ENCODE measurements at places on chromosomes 5 and 9.

- DNase-seq, result no peak
Measured at GRCh38 chr5:98163796-98164493, 609.5 kb upstream of the RGMB start.

- DNase-seq, result peak; percentile 8
Measured at GRCh38 chr5:4868140-4868735, 271.9 kb upstream of the ADAMTS16 start.

DNA sequence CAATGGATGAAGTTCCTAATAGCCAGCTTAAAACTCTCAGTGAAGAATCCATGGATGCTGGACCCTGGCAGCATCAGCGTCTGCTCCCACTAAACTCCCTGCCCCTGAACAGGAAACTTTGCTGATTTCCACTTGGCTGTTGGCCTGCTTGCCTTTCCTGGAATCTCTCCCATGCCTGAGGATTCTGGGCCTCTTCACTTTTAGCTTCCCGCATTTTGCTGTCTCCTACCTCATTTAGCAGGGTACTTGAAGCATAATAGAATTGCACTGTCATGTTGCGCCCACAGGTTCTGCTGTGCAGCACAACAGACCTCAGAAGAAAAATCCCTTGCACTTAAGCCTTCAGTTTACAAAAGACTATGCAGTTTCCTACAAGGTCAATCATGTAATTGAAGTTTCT lies 127.6 kb downstream of the DROSHA start:
- no peak for DNase-seq

GRCh38 chr9:96044401-96044800 lies 168.9 kb downstream of the ERCC6L2 start:
- no peak for DNase-seq

DNA sequence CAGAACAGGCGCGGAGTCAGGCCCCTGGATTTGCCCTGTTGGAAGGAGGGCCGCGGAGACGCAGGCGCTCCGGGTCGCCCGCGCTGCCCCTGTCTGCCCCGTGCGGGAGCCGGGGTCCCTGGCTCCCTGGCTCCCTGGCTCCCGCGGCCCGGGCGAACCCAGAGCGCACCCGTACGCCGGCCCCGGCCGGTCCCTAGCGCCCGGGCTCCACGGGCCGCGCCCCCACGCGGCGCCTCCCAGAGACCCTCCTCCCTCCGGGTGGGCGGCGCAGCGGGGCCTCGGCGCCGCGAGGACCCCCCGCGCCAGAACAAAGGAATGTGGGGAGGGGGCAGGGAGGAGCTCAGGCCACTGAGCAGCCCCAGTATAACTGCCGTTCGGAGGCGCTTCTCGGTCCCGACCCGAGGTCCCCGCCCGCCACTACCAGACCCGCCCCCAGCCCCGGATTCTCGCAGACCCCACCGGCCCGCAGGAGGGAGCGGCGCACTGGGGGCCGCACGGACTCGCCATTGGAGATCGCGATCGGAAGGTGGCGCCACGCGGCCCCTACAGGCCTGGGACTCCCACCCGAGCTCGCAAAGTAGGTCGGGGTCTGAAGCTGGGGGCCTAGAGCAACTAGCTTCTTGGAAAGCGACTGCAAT lies 2.4 kb downstream of the NFIL3 start:
- DNase-seq, result no peak

DNA sequence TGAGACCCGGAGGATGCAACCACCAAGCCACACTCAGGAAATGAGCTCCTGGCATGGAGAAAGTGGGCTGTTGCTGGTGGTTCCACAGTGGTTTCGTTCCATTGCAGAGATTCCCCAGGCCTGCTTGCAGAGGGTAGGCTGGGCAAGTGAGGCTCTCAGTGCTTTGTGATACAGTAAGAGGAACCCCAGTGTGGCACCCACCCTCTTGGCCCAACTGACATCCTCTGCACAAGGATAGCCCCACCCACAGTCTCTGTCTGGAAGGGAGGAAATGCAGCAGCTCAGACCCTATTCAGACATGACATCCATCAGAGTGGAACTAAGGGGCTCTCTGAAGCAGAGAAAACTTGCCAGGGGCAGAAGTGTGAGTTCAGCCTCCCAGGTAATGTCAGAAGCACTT lies 69.6 kb upstream of the FSTL4 start:
- no peak for DNase-seq

- no peak for DNase-seq
Measured at GRCh38 chr9:89532478-89532877, 34.6 kb upstream of the SEMA4D start.

DNA sequence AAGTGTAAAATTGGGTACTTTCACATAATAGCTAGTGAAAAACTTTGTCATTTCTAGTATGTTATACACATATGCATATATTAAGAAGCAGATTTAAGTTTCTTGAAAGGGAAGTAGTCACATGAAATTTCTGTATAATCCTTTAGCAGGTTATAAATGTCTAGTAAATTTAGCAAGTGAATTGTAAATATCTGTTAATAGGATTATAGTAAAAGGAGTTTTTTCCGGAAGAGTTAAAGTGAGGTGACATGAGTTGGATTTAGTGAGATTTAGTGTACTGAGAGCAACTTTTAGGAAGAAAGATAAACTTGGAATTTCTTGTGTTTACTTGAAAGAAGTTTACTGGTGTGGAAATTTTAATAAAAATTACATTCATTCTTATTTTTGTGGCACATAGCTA lies 38.4 kb downstream of the SPIN1 start:
- DNase-seq, result no peak

DNA sequence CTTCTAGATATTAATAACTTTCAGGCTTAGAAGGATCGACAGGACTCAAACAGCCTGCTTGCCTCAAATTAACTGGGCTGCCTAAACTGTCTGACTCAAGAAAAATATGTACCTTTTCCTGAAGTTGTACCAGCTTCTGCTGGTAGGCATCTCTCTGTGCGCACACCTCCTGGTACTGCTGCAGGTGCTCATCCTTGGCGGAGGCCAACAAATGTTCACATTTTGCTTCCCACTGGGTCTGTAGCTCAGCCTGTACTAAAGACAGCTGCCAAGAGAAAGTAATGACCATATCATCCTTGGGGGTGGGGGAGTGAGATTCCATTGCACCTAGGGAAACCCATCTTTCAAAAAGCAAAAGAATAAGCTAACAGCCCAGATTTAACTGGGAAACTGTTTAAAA lies 22.5 kb downstream of the SLC31A2 start:
- no peak for DNase-seq

DNA sequence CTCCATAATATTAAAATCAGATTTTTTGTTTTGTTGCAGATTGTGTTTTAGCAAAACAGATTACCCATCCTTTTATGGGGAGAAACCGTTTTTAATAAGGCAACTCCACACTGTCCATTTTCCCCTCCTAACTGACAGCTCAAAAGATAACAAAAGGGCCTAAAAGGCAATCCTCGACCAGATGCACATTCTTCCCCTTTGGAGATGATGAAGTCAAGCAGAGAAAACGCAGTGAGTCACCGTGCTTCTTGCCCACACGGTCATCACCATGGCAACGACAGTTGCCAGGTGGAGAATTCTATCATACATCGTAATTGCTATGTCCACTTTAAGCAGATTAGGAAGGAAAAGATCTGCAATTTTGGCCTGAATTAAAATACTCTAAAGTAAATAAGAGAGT lies 96.4 kb downstream of the DIRAS2 start:
- peak; percentile 52 for DNase-seq

DNA sequence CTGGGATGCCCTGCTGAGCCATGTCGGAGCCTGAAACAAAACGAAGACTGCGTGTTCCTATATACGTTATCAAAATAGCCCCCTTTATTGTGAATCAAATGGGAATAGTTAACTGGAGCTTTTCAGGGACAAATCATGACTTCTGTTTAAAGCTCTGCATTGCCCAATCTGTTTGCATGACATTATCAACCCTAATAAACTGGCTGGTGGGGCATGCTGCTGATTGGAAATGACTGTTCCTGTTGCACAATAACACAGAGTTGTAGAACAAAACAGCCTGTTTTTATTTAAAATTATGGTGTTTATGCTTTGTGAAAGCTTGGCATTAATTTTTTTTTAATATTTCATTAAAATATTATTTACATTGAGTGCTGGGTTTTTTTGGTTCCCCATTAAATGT lies 215.5 kb downstream of the TMEM167A start:
- no peak for DNase-seq

- DNase-seq, result no peak
Measured at GRCh38 chr5:150464554-150465012, 15.0 kb upstream of the RPS14 start.

DNA sequence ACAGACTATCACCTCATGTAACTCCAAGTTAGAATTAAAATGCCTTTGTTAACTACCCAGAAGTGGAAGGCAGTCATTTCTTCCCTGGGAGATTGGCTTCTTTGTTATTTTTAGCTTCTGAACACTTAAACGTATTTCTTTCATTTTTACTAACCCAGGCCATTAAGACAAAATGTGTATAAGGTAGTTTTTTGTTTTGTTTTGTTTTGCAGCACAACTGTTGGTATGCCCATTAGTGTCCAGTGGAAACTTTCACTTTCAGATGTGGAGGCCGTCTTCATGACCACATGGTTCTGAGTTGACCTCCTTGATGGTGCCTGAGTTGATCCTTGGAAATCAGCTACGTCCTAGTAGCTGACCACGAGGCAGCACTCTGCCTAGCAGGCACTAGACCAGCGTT lies 264.6 kb upstream of the ZNF608 start:
- no peak for DNase-seq

- DNase-seq, result no peak
Measured at GRCh38 chr9:136644343-136644592, 18.4 kb upstream of the EGFL7 start.

- no peak for DNase-seq
Measured at GRCh38 chr9:134930398-134930797, 12.7 kb upstream of the FCN1 start.

DNA sequence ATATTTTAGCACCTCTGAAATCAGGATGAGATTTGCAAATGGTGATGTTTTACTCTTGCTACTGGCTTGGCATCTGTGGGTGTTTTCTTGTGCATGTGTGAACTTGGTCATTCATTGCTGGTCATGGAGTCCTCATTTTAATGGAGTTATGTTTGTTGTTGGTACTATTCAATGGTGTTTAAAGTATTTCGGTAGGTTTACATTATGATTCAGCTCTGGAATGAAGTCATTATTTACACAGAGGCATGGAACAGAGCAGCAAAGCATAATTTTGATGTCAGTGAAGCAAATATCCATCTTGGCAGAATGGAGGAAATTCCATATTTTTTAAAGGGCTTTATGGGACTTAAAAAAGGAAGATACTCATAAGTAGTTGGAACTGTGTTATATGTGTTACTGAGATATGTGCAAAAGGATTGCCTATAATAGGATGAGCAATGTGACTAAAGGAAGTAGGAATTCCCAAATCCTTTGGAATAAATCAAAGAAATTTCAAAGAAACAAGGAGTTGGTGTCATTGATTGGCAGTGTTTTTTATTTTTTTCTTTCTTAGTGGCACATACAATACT lies 147.4 kb downstream of the ACTBL2 start:
- DNase-seq, result no peak

DNA sequence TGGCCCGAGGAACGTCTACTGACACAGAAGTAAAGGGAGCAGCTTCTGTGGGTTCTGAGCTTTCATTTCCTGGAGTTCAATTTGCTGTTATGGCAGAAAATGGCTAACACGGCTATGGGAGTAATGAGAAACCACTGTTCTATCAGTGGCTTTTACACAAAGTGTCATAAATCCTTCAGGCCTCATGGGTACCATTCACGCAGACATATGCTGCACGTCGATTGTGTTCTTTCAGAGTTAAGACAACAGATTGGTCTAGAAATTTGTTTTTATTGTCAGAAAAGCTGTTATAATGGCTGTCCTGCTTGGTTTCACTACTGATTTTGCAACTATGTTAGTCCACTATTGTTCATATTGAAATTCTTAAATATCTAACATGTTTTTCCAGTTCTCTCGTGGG lies 135.4 kb downstream of the ALDH1A1 start:
- DNase-seq, result no peak

DNA sequence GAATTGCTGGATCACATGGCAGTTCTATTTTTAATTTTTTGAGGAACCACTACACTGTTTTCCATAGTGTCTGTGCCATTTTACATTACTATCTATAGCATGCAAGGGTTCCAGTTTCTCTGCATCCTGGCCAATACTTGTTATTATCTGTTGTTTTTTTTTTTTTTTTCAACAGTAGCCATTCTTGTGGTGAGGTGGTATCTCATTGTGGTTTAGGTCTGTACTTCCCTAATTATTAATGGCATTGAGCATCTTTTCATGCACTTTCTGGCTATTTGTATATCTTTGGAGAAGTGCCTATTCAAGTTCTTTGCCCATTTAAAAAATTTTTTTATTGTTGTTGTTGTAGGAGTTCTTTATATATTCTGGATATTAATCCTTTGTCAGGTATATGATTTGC lies 97.7 kb downstream of the GDNF start:
- DNase-seq, result no peak

DNA sequence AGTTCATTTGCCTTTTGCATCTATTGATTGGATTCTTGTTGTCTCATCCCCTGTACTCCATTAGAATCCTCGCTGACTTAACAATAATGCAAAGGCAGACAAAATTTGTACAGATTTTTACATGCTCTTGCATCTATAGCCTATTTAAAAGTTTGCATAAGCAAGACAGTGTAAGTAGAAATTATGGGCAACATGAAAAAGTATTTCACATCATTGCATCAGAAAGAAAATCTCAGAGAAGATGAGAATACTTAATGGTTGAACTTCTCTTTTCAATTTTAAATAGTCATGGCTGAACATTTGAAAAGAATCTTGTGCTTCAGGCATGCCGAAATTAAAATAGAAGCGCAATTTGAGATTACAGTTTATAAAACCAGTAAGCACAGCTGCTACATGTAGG lies 226.4 kb downstream of the EFNA5 start:
- DNase-seq, result no peak

DNA sequence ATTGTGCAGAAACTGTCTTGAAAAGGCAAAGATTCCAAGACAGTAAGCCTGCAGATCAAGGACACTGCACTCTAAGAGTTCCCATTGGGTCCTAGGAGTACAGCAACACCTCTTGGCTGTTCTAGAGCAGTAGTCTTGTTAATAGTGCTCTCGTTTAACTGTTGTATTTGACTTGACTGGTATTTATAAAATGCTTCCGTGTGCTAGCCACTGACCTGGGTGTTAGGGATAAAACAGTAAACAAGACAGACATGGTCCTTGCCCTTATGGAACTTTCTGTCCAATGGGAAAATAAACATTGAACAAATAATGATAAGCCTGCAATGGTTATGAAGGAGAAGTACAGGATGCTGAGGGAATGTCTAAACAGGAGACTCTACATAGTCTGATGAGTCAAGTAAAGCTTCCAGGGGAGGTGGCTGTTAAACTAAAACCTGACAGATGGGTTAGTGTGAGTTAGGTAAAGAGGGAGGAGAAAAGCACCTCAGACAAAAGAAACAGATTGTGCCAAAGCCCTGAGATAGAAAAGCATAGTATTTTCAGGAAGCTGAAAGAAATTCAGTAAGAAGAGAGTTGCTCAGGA lies 33.3 kb downstream of the TDRD7 start:
- no peak for DNase-seq

GRCh38 chr5:120456006-120456405 lies 8.1 kb upstream of the PRR16 start:
- no peak for DNase-seq

GRCh38 chr5:127290946-127291693 lies 524 bp downstream of the MEGF10 start:
- no peak for DNase-seq

GRCh38 chr5:94903726-94904125 lies 285.3 kb downstream of the SLF1 start:
- no peak for DNase-seq

All from T1000 (cell line).